ENCODE measurements at places on chromosomes 16 and 17. TPM values are rescaled to one million over a fixed set of nuclear protein-coding genes. Genes with fewer than 3 reads are reported as not detected.
A peak's percentile ranks its signal among the peaks of the same experiment; 100 is the strongest.

- no peak overlapping the region for H3K27ac ChIP-seq
- no peaks in the 10 kb centered on the region for H3K27me3 ChIP-seq
- no peaks in the 10 kb centered on the region for H3K36me3 ChIP-seq
- peaks cover 7% of the 10 kb centered on the region for H3K4me1 ChIP-seq
- no peak for DNase-seq
These were observed 23.3 kb upstream of the MAF start for GRCh38 chr16:79623824-79624223.

DNA sequence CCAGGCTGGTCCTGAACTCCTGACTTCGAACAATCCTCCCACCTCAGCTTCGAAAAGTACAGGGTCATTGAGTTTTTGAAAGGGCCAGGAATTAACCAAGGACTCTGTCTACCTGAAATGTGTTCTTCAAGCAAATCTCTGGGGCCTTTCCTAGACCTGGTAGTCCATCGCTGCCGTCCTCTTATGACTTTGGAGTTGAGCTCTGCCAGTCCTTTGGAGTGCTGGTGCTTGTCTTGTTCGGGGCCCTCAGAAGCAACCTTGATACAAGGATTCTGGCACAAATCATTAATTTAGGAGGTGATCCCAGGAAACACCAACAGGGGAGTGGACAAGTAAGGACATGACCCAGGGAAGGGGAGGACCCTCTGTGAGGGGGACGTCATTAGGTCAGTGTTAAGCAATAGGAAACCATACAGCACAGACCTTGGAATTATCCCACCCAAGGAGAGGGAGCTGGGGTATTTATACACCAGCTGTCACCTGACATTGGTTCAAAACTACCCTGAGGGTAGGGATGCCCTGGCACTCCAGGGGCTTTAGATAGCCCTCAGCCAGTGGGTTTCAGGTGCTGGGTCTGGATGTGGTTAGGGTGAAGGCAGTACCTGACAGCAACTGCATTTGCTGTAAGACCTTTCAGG is 187.2 kb downstream of the FOXL1 start:
- DNase-seq: no peak
- H3K4me3 ChIP-seq: no peak overlapping the region
- no peak overlapping the region for H3K27ac ChIP-seq
- H3K4me1 ChIP-seq: peaks cover 28% of the 10 kb centered on the region
- H3K36me3 ChIP-seq: no peaks in the 10 kb centered on the region

- peak overlapping the region; percentile 17 for H3K27ac ChIP-seq
- DNase-seq: peak; percentile 63
- no peaks in the 10 kb centered on the region for H3K27me3 ChIP-seq
- no peaks in the 10 kb centered on the region for H3K36me3 ChIP-seq
These were observed 3.0 kb upstream of the BCAR1 start for GRCh38 chr16:75254359-75254837.

- H3K4me1 ChIP-seq: no peaks in the 10 kb centered on the region
- no peaks in the 10 kb centered on the region for H3K27me3 ChIP-seq
- H3K27ac ChIP-seq: peak overlapping the region; percentile 34
- peak overlapping the region; percentile 42 for H3K4me3 ChIP-seq
These were observed 21.7 kb upstream of the ACSF3 start for GRCh38 chr16:89071686-89072547.

- H3K36me3 ChIP-seq: no peaks in the 10 kb centered on the region
- no peak overlapping the region for H3K27ac ChIP-seq
- no peak overlapping the region for H3K4me3 ChIP-seq
- no peaks in the 10 kb centered on the region for H3K27me3 ChIP-seq
- H3K4me1 ChIP-seq: no peaks in the 10 kb centered on the region
These were observed 46.9 kb upstream of the SIAH1 start for GRCh38 chr16:48432136-48432535.

DNA sequence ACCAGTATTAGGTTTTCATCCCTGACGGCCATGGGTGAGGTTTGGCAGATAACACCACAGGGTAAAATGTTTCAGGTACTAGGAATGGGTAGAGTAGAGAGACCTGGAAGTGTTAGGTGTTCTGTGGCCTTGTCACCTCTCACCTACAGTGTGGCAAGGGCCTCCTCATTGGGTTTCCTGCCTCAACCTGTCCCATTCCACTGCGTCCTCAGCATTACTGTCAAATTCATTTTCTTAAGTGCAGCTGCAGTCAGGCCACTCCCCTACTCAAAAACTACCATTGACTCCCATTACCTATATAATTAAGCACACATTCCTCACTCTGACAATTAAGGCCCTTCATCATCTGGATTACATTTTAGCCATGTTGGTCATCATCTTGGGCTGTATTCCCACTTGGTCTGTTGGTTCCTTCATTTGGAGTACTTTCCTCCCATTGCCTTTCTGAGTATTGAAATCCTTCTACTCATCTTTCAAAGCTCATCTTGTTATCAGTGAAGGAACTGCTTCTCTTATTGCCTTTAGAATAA is 64.5 kb downstream of the NUP88 start:
- H3K36me3 ChIP-seq: peaks cover 9% of the 10 kb centered on the region
- H3K27me3 ChIP-seq: no peaks in the 10 kb centered on the region
- no peaks in the 10 kb centered on the region for H3K4me1 ChIP-seq
- H3K4me3 ChIP-seq: no peak overlapping the region

DNA sequence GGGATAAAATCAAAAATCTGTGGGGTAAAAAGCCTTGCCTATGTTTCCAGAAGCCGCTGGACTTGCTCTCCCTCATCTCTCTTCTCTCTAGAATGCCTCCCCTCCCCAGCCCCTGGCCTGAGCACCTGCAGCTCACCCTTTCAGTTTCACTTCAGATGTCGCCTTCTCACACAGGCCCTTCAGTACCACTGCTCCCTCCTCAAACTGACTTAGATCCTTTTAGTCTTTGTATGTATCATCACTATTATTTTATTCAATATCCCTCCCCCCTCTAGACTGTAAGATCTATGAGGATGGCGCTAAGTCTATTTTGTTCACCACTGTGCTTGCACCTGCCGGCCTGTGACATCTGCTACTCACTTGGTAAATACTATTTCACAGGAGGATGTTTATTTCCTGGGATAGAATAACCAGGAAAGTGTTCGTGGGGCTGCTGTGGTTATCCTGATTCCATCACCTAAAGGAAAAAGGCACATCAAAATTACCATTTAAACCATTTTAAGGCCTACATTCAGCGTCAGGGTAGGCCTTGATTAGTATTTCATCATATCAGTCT is 122.3 kb downstream of the MRTFB start:
- H3K4me1 ChIP-seq: no peaks in the 10 kb centered on the region
- no peak for DNase-seq
- no peak overlapping the region for H3K27ac ChIP-seq

- DNase-seq: no peak
- H3K27me3 ChIP-seq: no peaks in the 10 kb centered on the region
- H3K4me3 ChIP-seq: no peak overlapping the region
These were observed 62.2 kb downstream of the UTP18 start for GRCh38 chr17:51322390-51323029.

DNA sequence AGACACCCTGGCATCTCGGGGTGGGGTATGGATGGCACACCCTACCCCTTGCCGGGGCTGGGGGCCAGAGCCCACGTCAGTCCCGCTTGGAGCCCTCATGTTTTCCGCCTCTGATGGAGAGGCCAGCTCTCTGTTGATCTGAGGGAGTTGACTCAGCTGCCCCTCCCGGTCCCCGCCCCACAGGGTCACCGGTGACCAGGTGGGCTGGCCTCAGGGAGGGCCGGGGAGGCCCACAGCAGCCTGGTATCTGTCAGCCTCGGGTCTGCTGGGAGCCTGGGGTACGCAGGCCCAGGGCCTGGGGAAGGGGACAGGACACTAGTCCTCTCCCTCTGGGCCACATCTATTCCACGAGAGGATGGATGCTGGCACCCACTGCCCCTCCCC is 109.5 kb upstream of the CIBAR2 start:
- H3K4me3 ChIP-seq: no peak overlapping the region
- peaks cover 7% of the 10 kb centered on the region for H3K36me3 ChIP-seq
- no peaks in the 10 kb centered on the region for H3K27me3 ChIP-seq
- no peak overlapping the region for H3K27ac ChIP-seq
- H3K4me1 ChIP-seq: peaks cover 26% of the 10 kb centered on the region

DNA sequence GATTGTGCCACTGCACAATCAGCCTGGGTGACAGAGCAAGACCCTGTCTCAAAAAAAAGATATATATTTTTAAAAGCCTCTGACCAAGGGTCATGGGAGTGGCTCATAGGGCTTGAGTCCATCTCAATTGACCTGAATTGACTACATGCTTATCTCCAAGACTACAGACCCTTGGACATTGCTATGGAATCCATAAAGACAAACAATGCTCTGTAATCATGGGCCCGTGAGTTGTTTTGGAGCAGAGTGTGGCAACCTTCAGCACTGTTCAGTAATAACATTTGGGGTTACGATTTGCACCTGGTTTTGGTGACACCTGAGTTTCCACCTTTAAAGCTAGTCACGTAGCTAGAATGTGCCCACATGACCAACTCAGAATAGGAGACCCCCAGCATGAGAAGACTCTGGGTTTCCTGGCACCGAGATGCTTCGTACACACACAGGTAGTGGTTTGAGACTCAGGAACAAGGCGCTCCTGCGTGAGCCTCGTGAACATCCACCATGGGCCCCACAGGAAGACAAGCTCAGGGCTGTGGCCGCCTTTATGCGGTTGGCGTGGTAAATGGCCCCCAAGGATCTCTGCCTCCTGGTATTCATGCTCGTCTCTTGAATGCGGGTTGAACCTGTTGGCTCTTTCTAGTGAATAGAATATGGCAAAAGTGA is 66.6 kb upstream of the RPH3AL start:
- H3K27me3 ChIP-seq: no peaks in the 10 kb centered on the region
- no peak for DNase-seq
- no peak overlapping the region for H3K27ac ChIP-seq

DNA sequence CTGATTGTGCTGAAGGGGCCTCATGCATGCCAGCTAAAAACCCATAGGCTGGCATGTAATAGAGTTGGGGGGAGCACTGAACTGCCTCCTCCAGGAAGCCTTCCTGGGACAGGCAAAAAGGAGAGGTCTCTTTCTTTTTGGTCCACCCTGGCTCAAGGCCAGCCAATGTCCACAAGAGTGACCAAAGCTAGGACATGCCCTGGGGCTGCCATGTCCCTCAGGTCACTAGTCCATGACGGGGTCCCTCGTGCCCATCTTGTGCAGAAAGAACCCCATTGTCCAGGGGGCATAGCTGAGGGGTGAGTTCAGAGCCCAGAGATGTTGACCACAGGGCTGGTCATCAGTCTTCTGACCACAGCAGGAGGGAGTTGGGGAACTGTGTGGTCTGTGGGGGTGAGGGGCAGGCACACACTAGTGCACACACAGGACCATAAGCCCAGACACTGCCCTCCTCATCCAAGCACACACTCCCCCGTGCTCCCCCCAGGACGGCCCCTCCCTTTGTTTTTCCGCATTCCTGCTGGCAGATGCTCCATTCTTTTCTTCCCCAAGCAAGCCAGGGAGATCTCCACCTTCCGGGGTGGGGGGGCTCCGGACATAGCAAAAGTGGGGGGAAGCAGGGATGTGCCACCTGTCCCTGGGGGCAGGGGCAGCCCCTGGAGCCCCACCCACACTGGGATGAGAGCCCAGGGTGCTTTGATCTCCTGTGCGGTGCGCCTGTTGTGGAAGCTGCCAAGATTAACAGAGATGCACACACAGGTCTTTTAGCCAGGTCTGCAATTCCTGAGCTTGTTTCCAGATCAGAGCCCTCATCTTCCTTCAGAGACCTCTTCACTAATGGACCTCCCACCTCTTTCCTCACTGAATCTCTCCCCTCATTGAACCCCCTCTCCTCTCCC is 25.2 kb upstream of the PHB1 start:
- peak overlapping the region; percentile 53 for H3K4me3 ChIP-seq
- H3K27me3 ChIP-seq: no peaks in the 10 kb centered on the region
- H3K4me1 ChIP-seq: peaks cover 35% of the 10 kb centered on the region
- peak; percentile 65 for DNase-seq

- H3K4me1 ChIP-seq: peaks cover 21% of the 10 kb centered on the region
- peaks cover 34% of the 10 kb centered on the region for H3K36me3 ChIP-seq
- H3K4me3 ChIP-seq: no peak overlapping the region
- no peak overlapping the region for H3K27ac ChIP-seq
- DNase-seq: no peak
These were observed 6.8 kb downstream of the CDK10 start for GRCh38 chr16:89693289-89693731.

DNA sequence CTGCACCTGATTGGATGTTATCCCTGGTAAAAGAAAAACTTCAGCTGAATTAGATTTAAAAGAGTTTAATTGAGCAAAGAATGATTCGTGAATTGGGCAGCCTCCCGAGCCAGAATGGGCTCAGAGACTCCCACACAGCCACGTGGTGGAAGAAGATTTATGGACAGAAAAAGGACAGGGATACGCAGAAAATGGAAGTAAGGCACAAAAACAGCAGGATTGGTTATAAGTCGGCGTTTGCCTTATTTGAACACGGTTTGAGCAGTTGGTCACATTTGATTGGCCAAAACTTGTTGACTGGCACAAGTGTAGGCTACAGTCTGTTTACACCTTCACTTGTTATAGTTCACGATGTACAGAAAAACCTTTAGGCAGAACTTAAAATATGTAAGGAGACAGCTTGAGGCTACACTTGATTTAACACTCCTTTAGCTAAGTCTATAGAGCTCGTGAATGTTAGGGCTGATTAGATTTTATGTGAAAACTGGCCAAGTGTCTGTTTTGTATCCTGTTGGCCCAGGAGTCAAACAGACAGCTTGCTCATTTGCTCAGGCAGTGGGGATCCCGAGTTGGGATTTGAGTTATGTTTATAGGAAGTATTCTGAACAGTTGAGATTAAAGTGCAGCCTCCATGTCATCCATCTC is 119.5 kb upstream of the SHISA6 start:
- H3K4me3 ChIP-seq: no peak overlapping the region
- H3K36me3 ChIP-seq: no peaks in the 10 kb centered on the region
- no peak overlapping the region for H3K27ac ChIP-seq
- H3K27me3 ChIP-seq: no peaks in the 10 kb centered on the region

CHRNE gene
- 0.20 TPM for total RNA-seq

CALB2 gene
- total RNA-seq: not detected

INCA1 gene
- not detected for total RNA-seq

MRPL27 gene
- total RNA-seq: 44.4 TPM

CCL8 gene
- total RNA-seq: not detected

CDH5 gene
- 0.16 TPM for total RNA-seq

SPNS2 gene
- total RNA-seq: not detected

RUSF1 gene
- total RNA-seq: 20.8 TPM

Measured in SJCRH30 (cell line).